ENCODE measurements at places on chromosomes 2 and 18. TPM values are rescaled to one million over a fixed set of nuclear protein-coding genes. Genes with fewer than 3 reads are reported as not detected.

MC4R gene
- total RNA-seq, result not detected

GRCh38 chr2:64506686-64507085, 17.4 kb upstream of the AFTPH start:
- DNase-seq, result no peak

DNA sequence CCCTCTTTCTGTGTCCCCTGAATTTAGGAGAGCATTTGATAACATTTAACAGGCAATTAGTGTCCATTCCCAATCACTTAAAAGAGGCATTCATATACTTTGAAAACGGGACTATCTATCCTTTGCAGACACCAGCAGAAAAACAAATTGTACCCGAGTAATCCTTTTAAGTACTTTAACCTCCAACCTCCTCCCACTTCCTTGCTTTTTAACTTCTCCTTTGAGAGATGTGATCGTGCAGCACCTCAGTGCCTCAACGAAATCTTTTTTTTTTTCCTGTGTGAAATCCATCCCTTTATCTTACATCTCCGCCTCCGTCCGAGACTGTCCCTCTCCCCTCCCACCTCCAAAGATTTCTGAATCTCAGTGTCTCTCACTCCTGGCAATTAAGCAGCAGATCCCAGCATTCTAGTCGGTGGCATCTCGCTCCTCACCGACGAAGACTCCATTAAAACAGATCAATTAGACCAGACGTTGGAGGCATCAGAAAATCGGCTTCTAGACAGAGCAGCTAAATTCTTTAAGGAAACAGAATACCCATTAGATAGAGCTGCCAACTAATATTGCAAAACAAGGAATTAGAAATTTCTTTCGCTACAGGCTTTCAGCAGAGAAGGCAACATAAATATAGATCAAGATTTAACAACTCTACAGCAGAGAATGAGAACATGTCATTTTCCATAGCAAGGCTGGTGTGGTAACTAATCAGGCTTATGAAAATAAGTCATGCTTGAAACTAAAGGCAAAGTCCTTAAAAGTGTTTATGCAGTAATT, 1.9 kb upstream of the TMEFF2 start:
- no peak for DNase-seq

DNA sequence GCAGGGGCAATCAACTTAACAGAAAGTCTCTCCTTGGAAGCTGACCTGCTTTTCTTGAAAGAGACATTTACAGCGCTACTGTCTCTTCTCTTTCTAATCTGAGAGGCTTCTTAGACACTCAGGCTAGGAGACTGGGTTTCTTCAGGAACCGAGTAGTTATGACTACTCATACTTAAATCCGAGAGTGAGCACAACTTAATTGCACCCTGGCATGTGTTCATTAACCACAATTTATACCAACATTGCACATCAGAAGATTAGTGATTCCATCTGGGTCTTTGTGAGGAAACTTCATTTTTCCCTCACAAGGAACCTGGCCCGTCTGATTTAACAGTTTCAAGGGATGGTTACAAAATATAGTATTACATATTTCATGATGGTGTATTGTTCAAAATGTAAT, 176.9 kb downstream of the UBE2E3 start:
- DNase-seq, result no peak

CD28 gene
- 0.08 TPM for total RNA-seq

DDX1 gene
- total RNA-seq, result 38.8 TPM

- DNase-seq, result no peak
Measured at GRCh38 chr2:158713523-158714138, 81.5 kb upstream of the DAPL1 start.

CPSF3 gene
- total RNA-seq, result 29.3 TPM

- no peak for DNase-seq
Measured at GRCh38 chr2:121186261-121186660, 98.7 kb downstream of the TFCP2L1 start.

DSC2 gene
- total RNA-seq, result 35.7 TPM

FBXO41 gene
- total RNA-seq, result 2.9 TPM

COL5A2 gene
- total RNA-seq, result 7.7 TPM

PHOSPHO2 gene
- 7.6 TPM for total RNA-seq

DNA sequence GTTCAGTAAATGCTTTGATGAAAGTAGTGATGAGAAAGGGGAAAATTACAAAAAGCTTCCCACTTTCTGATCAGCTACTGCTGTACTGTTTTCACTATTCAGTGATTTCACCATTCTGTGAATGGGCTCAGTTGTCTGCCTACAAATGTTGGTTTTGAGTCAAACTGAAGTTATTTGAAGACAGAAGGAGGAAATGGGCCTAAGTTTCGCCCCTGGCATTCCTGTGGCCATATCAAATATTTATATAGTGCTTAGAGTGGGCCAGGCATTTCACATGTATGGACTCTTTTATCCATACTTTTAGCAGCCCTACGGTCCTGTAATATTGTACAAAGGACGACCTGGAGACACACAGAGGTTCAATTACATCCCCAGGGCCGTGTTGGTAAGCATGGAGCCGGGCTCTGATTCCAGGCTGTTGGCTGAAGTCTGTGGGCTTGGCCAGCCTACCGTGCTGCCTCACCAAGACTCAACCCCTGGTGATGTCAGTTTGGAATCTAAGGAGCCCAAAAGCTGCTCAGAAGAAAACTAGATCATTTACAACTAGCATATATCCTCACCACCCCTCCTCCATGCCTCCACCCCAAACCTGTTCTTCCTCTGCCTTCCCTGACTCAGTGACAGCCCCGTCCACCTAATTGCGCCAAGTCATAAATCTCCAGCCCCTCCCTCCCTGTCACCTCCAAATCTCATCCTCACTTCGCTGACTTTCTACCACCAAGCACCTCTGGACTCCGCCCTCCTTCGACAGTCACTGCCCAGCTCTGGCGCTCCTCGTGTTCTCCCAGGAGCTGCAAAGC, 10.1 kb upstream of the GRHL1 start:
- DNase-seq, result no peak

HNMT gene
- 30.8 TPM for total RNA-seq

DNA sequence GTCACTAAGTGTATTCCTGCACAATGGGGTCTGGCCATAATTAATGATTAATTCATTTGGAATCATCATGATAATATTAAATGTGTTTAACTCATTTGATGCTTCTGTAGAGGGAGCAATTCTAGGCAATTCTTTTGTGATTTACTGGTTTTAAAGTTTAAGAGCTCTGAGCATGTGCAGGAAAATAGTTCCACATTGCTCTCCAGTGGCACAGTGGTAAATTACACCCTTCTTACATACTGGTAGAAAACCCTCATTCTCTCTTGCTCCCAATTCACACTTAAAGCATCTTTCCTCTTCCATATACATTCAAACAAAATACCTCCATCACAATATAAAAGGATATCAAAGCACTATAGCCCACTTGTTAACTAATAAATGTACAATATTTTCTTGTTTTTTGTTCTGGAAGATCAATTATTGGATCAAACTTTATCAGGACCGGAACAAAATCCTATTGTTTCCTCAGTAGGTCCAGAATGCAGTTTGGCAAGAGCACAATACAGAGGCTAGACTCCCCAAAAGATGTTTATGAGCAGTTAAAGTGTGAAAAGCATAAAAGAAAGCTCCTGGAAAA, 844.3 kb downstream of the MBD2 start:
- no peak for DNase-seq

DNA sequence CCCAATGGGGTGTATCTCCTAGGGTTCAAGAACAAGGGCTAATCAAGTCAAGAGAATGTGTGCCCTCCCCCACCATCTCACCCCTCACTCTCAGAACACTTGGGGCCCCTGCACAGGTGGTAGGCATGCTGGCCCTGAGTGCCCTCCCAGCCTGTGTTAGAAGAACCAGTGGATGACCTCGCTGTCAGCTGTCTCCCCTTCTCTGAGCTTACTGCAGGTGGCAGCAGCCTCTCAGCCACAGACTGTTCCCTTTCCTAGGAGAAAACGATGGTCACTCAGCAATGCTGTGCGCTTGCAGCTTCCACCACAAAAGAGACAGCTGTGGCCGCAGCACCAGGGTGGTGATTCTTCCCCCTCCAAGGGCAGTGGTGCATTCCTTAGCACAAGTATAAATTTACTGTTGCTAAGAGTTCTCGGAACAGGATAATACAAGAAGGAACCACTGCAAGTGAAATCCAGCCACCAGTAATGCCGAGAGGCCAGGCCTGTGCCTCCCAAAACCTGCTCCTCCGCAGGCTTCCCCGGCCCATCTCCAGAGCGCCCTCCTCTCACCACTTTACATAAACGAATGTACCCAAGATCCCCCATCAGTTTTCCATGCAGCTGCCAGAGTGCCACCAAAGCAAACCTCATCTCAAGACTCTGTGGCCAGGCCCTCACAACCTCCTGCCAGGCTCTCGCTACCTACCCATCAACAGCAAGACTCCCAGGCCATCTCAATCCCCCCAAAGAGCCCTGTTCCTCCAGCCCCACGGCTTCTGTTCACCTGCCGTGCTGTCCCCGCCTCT, 935 bp upstream of the RAMP1 start:
- peak; percentile 89 for DNase-seq

- no peak for DNase-seq
Measured at GRCh38 chr18:62446511-62446910, 76.3 kb upstream of the ZCCHC2 start.

ADD2 gene
- 0.42 TPM for total RNA-seq

DNA sequence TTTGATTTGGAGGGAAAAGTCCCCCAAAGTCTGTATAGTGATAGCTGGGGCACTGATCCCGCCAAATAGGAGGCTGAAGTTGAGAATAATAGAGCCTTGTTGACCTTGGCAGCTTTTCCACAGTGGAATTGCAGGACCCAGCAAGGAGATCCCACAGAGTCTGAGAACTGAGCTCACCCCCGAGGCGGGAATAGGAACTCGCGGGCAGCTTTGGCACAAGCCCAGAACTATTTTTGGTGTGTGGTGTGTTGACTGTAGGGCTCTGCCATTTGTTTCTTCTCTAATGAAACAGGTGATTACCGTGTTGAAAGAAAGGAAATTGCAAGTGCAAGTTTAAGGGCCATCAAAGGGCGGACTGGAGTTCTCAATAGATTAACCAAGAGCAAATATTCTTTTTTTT, 34.0 kb downstream of the SH3RF3 start:
- DNase-seq, result peak; percentile 49

DNA sequence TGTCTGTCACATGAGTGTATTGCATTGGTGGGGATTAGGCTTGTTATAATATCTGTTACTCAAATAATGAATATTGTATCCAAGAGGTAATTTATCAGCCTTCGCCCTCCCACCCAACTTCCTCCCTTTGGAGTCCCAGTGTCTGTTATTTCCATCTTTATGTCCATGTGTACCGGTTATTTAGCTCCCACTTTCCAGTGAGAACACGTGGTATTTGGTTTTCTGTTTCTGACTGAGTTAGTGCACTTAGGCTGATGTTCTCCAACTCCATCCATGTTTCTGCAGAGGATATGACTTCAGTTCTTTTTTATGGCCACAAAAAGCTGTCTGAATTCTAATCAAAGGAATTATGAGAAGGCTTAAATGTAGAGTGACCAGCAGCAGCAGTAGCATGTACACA, 104.0 kb upstream of the ARHGAP28 start:
- DNase-seq, result no peak

- no peak for DNase-seq
Measured at GRCh38 chr2:241095594-241096290, 6.3 kb downstream of the MTERF4 start.

DNA sequence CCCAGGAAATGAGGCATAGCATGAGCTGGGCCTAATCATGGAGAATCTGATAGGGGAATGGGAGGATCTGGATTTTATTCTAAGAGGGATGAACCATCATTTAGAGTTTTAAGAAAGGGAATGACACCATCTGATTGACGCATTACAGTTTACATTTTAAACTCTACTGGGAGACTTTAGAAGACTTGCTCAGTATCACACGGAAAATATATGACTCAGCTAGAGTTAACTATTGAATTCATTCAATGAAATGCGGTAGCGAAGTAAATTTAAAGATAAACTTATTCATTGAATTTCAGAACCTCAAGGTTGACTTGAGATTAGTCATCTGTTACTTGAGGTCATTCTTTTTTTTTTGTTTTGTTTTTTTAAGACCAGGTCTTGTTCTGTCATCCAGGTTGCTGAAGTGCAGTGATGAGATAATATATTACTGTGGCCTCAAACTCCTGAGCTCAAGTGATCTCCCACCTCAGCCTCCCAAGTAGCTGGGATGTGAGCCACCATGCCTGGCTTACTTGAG, 25.0 kb downstream of the MC4R start:
- no peak for DNase-seq

COLEC12 gene
- 5.2 TPM for total RNA-seq

DNA sequence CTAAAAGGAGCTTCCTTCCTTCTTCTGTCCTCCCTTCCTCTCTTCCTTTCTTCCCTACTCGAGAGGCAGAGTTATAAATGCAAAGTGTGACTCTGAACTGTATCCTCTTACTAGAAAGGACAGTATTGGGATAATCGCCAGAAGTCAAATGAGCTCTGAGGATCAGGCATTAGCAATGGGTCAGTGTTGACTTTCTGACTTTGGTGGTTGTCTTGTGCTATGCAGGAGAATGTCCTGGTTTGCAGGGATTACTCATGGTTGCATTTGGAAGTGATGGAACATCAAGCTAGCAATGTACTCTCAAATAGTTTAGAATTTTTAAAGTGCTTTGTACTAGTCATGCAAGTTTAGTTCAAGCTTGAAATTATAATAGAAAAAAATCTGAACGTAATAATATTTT, 115.6 kb downstream of the TXNL1 start:
- no peak for DNase-seq

DNA sequence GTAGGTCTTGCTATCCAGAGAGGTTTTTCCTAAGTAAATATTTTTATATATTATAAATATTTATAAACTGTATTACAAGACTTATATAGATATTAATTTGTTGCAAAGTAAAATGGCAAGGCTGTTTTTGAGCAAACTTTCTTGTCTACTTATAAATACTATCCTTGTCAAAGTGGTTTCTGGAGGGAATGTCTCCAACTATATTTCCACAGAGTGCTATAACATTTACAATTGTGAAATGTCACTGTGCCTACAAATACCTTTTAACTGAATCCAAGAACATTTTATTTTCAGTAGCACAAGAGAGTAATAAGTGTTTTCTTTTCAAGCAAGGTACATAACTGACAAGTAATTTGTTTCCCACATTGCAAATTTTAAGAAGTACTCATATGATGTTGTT, 256.8 kb downstream of the ZNF385B start:
- no peak for DNase-seq

DNA sequence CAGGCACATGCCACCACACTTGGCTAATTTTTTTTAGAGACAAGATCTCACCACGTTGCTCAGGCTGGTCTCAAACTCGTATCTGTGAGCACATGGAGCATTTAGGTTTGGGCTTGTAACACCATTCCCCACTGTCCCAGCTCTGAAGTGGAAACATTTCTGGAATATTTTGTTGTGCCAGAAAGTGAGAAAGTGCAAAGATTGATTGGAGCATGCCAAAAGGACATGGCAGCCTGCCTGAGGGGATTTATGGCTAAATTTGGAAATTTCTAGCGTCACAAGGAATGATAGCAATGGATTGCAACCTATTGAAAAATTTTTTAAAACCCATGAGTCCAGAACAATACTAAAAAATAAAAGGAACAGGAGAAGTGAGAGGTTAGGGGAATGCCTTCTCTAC, 136.8 kb downstream of the ESCO1 start:
- DNase-seq, result no peak

GRCh38 chr2:2650608-2651375, 319.7 kb upstream of the MYT1L start:
- no peak for DNase-seq

All from lower leg skin (tissue), 4 donors.